ENCODE measurements at places on chromosomes 2 and 18.

- H3K27ac ChIP-seq, result no peak overlapping the region
- no peaks in the 10 kb centered on the region for H3K36me3 ChIP-seq
- H3K27me3 ChIP-seq, result no peaks in the 10 kb centered on the region
- no peak overlapping the region for H3K4me3 ChIP-seq
- DNase-seq, result no peak
- H3K4me1 ChIP-seq, result no peaks in the 10 kb centered on the region
Measured at GRCh38 chr2:23541503-23542229, 156.7 kb downstream of the KLHL29 start.

DNA sequence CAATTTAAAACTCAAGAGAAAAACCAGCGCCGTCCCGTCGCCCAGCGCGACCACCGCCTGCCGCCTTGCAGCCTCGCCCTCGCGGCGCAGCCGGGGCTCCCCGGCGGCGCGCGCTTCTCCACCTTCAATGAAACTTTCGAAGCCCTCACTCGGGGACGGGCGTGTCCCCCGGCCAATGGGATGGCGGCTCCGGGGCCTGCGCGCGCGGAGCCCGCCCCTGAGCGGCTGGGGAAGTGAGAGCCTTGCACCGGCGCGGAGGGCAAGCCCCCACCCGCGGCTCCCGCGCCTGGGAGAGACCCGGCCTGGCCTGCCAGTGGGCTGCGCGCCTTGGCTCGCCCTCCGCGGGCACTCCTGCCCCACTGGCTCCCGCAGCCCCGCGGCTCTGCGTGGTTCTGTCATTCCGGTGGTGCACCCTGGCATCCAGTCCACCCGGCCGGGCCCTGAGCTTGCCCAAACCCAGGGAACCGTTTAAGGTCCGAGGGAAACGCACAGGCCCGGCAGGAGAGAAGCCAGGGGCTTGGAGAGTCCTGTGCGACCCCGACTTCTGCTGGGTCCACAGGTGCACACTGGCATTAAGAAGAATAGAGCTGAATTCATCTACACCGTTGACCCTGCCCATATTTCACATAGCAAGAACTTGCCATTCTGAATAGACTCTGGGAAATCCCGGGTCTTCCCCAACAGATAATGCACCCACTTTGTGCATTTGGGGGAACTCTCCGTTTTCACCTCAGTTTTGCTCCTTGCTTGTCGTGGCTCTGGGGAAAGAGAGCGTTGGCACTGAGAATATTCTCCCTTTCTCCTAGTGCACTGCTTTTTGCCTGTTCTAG lies at the start of gene PIEZO2:
Gene PIEZO2 (minus strand): TSS at position 129 of the 830 bp plus-strand sequence. CDS start 981 bp downstream, outside the sequence.
- no peaks in the 10 kb centered on the region for H3K36me3 ChIP-seq
- no peak within 1 kb of the TSS for H3K27ac ChIP-seq
- peaks cover 43% of the 10 kb centered on the region for H3K27me3 ChIP-seq
- H3K4me3 ChIP-seq, result no peak within 1 kb of the TSS
- H3K4me1 ChIP-seq, result no peaks in the 10 kb centered on the region

DNA sequence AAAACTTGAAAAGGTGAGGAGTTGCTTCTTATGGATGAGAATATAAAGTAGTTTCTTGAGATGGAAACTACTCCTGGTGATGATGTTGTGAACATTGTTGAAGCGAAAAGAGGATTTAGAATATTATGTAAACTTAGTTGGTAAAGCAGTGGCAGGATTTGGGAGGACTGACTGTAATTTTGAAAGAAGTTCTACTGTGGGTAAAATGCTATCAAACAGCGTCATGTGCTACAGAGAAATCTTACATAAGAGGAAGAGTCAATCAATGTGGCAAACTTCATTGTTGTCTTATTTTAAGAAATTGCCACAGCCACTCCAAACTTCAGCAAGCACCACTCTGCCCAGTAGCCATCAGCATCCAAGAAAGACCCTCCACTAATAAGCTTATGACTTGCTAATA lies 112.9 kb upstream of the ZEB2 start:
- DNase-seq, result no peak
- peaks cover 25% of the 10 kb centered on the region for H3K27me3 ChIP-seq
- H3K36me3 ChIP-seq, result no peaks in the 10 kb centered on the region
- H3K4me3 ChIP-seq, result no peak overlapping the region

- no peaks in the 10 kb centered on the region for H3K36me3 ChIP-seq
- no peak overlapping the region for H3K4me3 ChIP-seq
- DNase-seq, result no peak
- no peaks in the 10 kb centered on the region for H3K27me3 ChIP-seq
- H3K27ac ChIP-seq, result no peak overlapping the region
- H3K4me1 ChIP-seq, result peaks cover 2% of the 10 kb centered on the region
Measured at GRCh38 chr2:40226637-40227036, 225.3 kb downstream of the SLC8A1 start.

DNA sequence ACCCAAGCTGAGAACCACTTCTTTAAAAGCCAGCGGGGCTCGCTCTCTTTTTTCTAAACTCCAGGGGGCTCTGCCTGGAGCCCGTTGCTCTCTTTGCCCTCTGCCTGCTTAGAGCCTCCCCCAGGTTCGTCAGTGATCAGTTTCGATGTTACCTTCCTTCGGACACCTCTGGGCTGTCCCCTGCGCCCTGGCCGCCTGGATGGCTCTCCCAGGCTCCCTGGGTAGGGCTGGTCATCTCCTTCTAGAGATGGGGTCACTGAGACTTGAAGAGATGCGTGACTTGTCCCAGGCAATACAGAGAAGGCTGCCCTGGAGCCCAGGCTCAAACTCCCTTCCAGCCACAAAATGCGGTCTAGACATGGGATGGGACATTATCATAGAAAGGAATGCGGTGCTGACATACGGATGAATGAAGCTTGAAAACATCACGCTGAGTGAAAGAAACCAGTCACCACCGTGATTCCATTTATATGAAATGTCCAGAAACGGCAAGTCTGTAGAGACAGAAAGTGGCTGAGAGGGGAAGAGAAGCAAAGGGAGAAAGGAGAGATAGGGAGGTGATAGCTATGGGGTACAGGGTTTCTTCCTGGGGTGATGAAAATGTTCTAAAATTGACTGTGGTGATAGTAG lies 14.6 kb downstream of the KCNF1 start:
- H3K27ac ChIP-seq, result no peak overlapping the region
- no peak for DNase-seq
- no peaks in the 10 kb centered on the region for H3K36me3 ChIP-seq
- H3K27me3 ChIP-seq, result peaks cover 19% of the 10 kb centered on the region
- no peak overlapping the region for H3K4me3 ChIP-seq
- no peaks in the 10 kb centered on the region for H3K4me1 ChIP-seq

- H3K4me1 ChIP-seq, result no peaks in the 10 kb centered on the region
- H3K27me3 ChIP-seq, result no peaks in the 10 kb centered on the region
- no peak overlapping the region for H3K4me3 ChIP-seq
- no peak overlapping the region for H3K27ac ChIP-seq
Measured at GRCh38 chr2:186024921-186025320, 286.3 kb downstream of the FSIP2 start.

- no peak for DNase-seq
- H3K4me3 ChIP-seq, result no peak overlapping the region
- H3K27me3 ChIP-seq, result no peaks in the 10 kb centered on the region
Measured at GRCh38 chr2:190716176-190716807, 67.4 kb downstream of the NAB1 start.

GRCh38 chr18:76412010-76412817 lies 82.8 kb downstream of the ZNF516 start:
- H3K27me3 ChIP-seq, result no peaks in the 10 kb centered on the region
- H3K27ac ChIP-seq, result no peak overlapping the region
- no peak for DNase-seq
- peaks cover 14% of the 10 kb centered on the region for H3K36me3 ChIP-seq
- H3K4me3 ChIP-seq, result no peak overlapping the region
- peaks cover 53% of the 10 kb centered on the region for H3K4me1 ChIP-seq

GRCh38 chr2:57443086-57443485 lies 603.5 kb upstream of the VRK2 start:
- H3K4me3 ChIP-seq, result no peak overlapping the region
- H3K27me3 ChIP-seq, result no peaks in the 10 kb centered on the region
- H3K4me1 ChIP-seq, result no peaks in the 10 kb centered on the region

- no peaks in the 10 kb centered on the region for H3K27me3 ChIP-seq
- no peaks in the 10 kb centered on the region for H3K36me3 ChIP-seq
- H3K27ac ChIP-seq, result no peak overlapping the region
- no peaks in the 10 kb centered on the region for H3K4me1 ChIP-seq
- no peak overlapping the region for H3K4me3 ChIP-seq
Measured at GRCh38 chr2:23585273-23586170, 200.5 kb downstream of the KLHL29 start.

- DNase-seq, result no peak
- H3K4me3 ChIP-seq, result no peak overlapping the region
- H3K4me1 ChIP-seq, result no peaks in the 10 kb centered on the region
- H3K27ac ChIP-seq, result no peak overlapping the region
- no peaks in the 10 kb centered on the region for H3K36me3 ChIP-seq
- H3K27me3 ChIP-seq, result no peaks in the 10 kb centered on the region
Measured at GRCh38 chr2:72008608-72009007, 139.1 kb downstream of the CYP26B1 start.

DNA sequence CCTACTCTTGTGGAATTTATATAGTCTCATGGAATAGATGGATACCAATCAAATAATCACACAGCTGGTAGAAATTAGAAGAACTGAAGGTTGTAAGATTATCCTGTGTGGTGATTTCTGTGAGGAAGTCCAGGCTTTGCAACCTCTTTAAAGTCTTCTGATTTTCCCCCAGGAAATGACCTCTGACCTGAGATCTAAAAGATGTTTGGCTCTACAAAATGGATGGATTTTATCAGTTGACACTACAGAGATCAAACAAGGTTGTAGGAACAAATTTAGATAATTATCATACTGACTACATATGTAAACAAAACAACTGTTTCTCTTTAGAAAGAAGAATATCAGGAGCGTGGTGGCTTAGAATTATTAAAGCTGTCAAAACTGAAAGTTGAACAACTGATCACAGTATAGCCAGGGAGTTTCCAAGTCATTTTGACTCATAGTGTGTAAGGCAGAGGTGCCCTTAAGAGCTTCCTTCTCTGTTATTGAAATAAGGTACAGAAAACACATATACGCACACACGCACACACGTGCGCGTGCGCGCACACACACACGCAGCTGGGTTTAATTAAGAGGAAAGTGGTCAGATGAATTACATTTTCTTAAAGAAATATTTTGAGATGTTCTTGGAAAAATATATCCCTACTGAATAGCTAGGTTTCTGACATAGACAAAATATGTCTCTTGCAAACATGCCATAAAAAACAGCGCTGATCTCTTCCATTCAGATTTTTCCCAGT lies 35.5 kb upstream of the PELI1 start:
- DNase-seq, result no peak
- H3K4me3 ChIP-seq, result no peak overlapping the region
- H3K4me1 ChIP-seq, result peaks cover 18% of the 10 kb centered on the region

DNA sequence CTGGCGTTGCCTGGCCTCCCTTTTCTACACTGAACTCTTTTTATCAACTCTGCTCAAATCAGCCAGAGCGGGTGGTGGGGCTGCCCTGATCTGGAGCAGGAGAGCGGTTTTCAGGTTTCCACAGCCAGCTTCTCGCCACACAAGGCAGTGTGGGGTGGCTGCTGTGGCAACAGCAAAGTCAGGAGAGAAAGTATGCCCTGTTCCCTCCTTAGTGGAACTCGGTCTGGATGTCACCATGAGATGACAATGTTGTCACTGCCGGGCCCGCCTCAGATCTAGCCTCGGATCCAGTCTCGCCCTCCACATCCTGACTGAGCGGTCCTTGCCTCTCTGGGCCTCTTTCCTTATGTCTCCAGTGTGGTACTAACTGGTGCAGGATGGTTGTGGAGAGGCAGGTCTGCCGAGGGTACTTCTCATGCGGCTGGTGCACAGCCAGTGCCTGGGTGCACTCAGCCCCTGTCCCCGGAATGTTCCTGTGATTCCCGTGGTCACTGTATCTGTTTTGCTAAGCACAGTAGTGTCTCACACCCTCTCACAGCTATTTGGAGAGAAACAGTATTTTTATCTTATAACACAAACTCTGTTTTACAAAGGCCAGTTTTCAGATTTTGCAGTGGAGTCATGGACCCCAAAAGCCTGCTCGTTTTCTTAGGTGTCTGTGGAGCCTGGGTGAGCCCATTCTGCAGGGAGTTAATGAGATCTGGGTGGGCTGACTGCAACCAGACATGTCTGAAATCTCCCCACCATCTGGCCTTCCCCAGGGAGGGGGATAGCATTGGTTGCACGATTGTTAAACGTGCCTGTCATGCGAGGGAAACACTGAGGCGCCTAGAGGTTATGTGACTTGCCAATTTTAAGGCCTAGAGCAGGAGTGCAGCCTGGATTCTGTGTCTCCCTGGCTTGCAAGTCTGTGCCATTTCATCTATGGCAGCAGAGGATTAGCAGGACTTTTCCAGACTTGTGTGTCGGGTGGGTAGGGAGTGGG lies 261.1 kb upstream of the AGAP1 start:
- H3K4me3 ChIP-seq, result no peak overlapping the region
- no peak overlapping the region for H3K27ac ChIP-seq
- H3K36me3 ChIP-seq, result no peaks in the 10 kb centered on the region
- H3K27me3 ChIP-seq, result peaks cover 50% of the 10 kb centered on the region
- DNase-seq, result no peak
- peaks cover 4% of the 10 kb centered on the region for H3K4me1 ChIP-seq

DNA sequence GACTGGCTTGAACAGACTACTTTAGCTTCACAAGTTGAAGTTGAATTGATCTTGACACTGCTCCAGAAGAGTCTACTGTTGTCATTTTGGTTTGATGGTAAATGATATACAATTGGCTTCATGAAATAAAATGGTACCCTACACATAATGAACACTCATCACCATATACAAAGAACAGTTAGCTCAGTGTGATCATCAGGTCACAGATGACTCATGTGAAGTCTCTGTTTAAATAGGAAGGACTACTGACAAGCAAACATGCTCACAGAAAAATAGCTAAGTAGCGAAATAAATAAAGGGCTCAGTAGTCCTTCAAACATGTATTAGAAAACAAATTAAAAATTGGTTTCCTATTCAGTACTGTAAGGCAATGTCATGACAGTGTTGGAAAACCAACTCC lies 96.2 kb downstream of the MEIS1 start:
- H3K4me3 ChIP-seq, result no peak overlapping the region
- no peak overlapping the region for H3K27ac ChIP-seq
- H3K27me3 ChIP-seq, result no peaks in the 10 kb centered on the region

- H3K27ac ChIP-seq, result no peak overlapping the region
- peaks cover 12% of the 10 kb centered on the region for H3K4me1 ChIP-seq
- no peak overlapping the region for H3K4me3 ChIP-seq
- DNase-seq, result no peak
- H3K36me3 ChIP-seq, result no peaks in the 10 kb centered on the region
Measured at GRCh38 chr2:38398739-38399138, 21.7 kb upstream of the ATL2 start.

DNA sequence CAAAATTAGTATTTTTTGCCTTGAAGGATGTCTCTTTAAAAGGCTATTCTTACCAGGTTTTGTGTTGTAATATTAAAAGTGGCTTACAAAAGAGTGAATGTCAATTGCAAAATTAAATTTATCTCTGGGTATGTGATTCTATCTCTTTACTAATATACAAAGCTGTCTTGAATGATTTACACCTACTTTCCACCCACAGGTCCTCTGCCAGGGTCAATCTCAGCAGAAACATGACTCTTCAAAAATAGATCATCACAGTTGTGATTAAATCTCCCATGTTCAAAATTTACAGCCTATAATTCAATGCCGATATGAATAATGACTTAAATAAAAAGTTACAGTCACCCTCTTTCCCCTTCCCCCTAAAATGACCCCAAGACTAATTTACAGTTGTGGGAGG lies 78.8 kb downstream of the SLC8A1 start:
- no peaks in the 10 kb centered on the region for H3K4me1 ChIP-seq
- H3K27me3 ChIP-seq, result no peaks in the 10 kb centered on the region
- H3K4me3 ChIP-seq, result no peak overlapping the region
- H3K27ac ChIP-seq, result no peak overlapping the region

GRCh38 chr2:124911560-124911959 lies 886.5 kb downstream of the CNTNAP5 start:
- H3K27me3 ChIP-seq, result no peaks in the 10 kb centered on the region
- no peaks in the 10 kb centered on the region for H3K4me1 ChIP-seq
- DNase-seq, result no peak
- no peak overlapping the region for H3K27ac ChIP-seq
- no peak overlapping the region for H3K4me3 ChIP-seq
- no peaks in the 10 kb centered on the region for H3K36me3 ChIP-seq

Measured in activated T-cell treated with anti-CD3 and anti-CD28 coated beads, Interleukin-2, amount 50 U/mL, for 24 hours (primary cell).